ENCODE measurements at places on chromosomes 5 and 9. TPM values are rescaled to one million over a fixed set of nuclear protein-coding genes. Genes with fewer than 3 reads are reported as not detected.

CDX1 gene
- not detected for total RNA-seq

S1PR3 gene
- total RNA-seq, result 0.79 TPM

F2RL1 gene
- 25.5 TPM for total RNA-seq

ITGA1 gene
- total RNA-seq, result 3.7 TPM

CYSTM1 gene
- 22.4 TPM for total RNA-seq

UNC5A gene
- total RNA-seq, result not detected

TYRP1 gene
- not detected for total RNA-seq

SLC1A1 gene
- total RNA-seq, result 1.4 TPM

SOHLH1 gene
- total RNA-seq, result not detected

FAM120AOS gene
- 63.1 TPM for total RNA-seq

ECM2 gene
- total RNA-seq, result 0.90 TPM

IFNA21 gene
- total RNA-seq, result not detected

RNF183 gene
- 0.38 TPM for total RNA-seq

IFNE gene
- total RNA-seq, result 12.4 TPM

PTGES gene
- total RNA-seq, result 0.90 TPM

Measured in bronchial epithelial cell (primary cell).